ENCODE measurements at places on chromosomes 2 and 18.

DNA sequence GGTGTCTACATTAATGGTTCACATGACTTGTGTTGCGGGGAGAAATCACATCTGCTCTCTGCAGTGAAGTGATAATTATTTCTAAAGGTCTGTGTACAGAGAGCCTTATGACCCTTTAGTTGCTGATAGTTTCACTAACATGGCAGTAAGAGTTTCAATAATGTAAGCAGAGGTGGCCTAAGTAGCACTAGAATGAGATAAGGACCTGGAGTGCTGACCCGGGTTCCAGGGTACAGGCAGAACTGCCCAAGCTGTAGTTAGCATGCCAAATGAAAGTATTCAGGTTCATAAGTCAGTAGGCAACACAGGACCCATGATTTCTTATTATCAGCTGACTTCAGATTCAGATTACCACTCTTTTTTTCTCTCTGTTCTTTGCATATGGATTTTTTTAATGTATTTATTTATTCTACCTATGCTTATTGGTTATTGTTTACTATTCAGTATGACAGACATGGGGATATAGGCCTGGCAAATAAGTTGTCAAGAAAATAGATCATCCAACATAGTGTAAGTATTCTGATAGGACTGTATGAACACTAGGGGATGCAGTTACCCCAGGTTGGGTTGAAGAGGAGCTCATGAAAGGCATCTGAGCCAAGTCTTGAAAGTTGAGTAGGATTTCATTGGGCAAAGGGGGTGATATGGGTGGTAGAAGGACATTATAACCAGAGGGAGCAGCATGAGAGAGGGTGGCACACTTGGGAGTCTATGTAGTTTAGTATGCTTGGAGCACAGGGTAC lies 105.2 kb downstream of the CCDC85A start:
- no peaks in the 10 kb centered on the region for H3K4me1 ChIP-seq
- no peaks in the 10 kb centered on the region for H3K36me3 ChIP-seq
- no peak for DNase-seq
- no peak overlapping the region for H3K4me3 ChIP-seq
- no peak overlapping the region for H3K27ac ChIP-seq

- peaks cover 9% of the 10 kb centered on the region for H3K4me1 ChIP-seq
- H3K27ac ChIP-seq: no peak overlapping the region
- H3K36me3 ChIP-seq: peaks cover 5% of the 10 kb centered on the region
- no peak for DNase-seq
- H3K4me3 ChIP-seq: no peak overlapping the region
Measured at GRCh38 chr2:113709022-113709421, 47.4 kb downstream of the SLC35F5 start.

- H3K27me3 ChIP-seq: no peaks in the 10 kb centered on the region
- H3K36me3 ChIP-seq: no peaks in the 10 kb centered on the region
- DNase-seq: no peak
- no peak overlapping the region for H3K4me3 ChIP-seq
- no peaks in the 10 kb centered on the region for H3K4me1 ChIP-seq
Measured at GRCh38 chr2:136000502-136000901, 15.1 kb upstream of the DARS1 start.

- no peak overlapping the region for H3K4me3 ChIP-seq
- no peaks in the 10 kb centered on the region for H3K36me3 ChIP-seq
- no peak for DNase-seq
- no peaks in the 10 kb centered on the region for H3K27me3 ChIP-seq
- H3K4me1 ChIP-seq: peaks cover 22% of the 10 kb centered on the region
Measured at GRCh38 chr18:7726522-7726921, 159.4 kb downstream of the PTPRM start.

DNA sequence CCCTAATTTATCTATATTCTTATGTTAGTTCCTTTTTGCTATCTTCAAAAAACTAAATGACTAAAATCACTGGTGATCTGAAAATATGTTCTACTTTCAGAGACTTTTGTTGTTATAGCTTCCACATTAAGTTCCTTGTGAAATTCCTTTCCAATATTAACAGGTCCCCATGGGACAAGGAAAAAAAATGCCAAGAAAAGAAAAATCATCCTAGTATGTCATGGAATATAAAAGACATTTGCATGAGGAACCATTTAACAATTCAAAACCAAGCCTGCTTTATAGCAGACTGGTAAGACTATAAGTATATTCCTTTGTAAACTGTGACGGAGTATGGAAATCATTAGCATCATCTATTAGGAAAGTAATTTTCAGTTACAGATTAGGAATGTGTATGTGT lies 48.1 kb downstream of the COBLL1 start:
- no peaks in the 10 kb centered on the region for H3K27me3 ChIP-seq
- H3K27ac ChIP-seq: no peak overlapping the region
- no peak overlapping the region for H3K4me3 ChIP-seq
- H3K4me1 ChIP-seq: peaks cover 22% of the 10 kb centered on the region
- DNase-seq: no peak
